ENCODE measurements at places on chromosomes 7 and 10. TPM values are rescaled to one million over a fixed set of nuclear protein-coding genes. Genes with fewer than 3 reads are reported as not detected.

DNA sequence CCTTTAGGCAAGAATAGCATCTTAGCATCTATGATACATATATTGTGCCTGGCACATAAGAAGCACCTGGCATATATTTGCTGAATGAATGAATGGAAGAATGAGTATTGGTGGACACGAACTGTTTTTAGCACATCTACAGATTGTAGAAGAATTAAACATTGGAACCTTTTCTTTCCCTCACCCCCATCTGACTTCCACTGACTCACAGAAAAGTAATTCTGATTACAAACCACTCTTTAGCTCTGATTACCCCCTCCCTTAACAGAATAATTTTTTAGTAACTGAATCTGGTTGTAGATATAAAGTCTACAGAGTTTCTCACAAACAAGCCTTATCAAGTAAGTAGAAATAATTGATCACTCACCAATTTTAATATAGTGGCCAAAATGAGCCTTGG, 31.9 kb downstream of the SLC26A4 start:
- peak; percentile 37 for DNase-seq

DNA sequence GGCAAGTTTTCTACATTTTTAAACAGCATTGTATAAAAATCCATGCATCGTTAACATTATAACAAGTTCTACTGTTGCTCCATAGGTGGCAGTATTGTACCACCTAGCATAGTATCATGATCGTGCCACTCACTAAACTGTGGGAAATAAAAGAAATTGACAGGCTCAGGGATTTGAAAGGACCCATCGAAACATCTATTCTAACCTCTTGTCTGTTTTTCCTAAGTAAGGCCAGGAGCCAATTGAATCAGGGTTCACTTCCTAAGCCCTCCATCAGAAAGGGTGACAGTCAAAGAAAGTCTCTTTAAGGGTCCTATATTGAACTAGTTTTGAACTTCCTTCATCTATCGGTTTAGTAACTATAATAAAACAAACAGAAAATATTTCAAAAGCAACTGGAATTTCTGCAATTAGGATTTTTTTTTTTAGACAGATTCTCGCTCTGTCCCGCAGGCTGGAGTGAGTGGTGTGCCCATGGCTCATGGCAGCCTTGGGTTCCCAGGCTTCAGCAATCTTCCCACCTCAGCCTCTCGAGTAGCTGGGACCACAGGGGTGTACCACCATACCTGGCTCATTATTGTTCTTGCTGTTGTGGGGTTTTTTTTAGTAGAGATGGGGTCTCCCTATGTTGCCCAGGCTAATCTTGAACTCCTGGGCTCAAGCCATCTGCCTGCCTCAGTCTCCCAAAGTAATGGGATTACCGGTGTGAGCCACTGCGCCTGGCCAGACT, 9.4 kb downstream of the HACD1 start:
- DNase-seq = peak; percentile 76

Gene AP3M1
- total RNA-seq = 28.4 TPM

DNA sequence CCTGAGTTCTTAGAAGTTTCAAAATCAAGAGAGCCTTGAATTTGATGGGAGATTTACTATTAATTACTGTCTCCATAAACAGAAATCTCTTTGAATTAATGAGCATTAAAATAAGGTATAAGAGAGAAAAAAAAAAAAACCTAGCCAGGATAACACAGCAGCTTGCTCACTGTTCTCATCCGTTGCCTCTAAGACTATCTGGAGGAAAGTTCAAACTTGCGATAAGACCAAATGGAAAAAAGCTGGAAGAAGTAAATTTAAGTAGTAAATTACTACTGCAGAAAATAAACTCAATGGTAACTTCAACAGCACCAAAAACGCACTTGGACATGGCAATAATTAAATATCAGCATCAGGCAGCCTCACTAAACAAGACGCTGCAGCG, 36.7 kb downstream of the GNA12 start:
- DNase-seq = peak; percentile 36

DNA sequence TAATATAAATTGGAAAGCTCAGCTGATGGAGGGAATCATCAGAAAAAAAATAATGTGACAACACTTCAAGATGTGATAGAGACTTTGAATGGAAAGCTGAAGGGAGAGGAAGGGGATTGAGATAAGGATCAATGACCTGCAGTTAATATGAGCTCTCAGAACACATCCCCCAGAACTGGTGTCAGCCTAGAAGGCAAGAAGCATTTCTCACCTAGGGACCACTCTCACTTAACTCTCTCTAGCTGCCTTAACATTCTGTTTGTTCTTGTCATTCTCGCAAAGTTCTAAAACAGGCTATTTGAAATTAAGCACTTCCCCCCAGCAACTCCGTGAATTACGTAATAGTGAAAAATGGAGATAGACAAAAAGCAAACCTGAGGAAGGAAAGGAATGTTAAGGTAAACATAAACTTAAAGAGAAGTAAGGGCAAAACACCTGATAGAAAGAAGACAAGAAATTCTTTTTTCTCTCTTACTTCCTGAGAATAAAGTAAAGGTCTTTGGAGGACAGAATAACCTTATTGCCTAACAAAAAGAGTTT, 1.2 kb upstream of the MPP7 start:
- DNase-seq = no peak

DNA sequence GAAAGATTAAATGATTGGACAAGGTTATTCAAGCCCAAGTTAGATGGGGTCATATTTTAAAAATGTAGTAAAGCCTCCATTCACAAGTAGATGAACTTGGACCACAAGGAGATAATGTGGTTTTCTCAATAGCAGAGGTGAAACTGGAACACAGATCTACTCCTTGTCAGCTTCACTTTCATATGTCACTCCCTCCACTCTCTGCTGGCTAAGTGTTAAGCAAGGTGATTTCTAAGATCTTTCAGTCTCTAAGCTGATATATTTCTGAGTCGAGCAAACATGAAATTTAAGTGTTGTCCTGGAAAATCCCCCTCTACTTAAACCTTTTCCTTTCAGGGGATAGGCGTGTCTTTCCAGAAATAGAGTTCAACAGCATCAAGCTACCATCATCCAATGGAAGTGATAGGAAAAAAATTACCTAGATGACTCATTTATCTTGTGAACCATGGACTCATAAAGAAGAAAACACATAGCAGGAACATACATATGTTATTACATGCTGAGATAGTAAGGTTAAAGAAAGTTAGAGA, 275.0 kb downstream of the PTEN start:
- DNase-seq = no peak

DNA sequence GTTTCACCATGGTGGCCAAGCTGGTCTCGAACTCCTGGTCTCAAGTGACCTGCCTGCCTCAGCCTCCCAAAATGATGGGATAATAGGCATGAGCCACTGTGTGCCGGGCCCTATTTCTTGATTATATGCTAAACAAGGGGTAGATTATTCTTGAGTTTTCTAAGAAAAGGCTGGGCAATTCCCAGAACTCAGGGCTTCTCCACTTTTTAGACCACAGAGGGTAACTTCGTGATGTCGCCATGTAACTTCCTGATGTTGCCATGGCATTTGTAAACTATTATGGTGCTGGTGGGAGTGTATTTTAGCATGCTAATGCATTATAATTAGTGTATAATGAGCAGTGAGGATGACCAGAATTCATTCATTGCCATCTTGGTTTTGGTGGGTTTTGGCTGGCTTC, 35.8 kb downstream of the OTUD1 start:
- no peak for DNase-seq

- no peak for DNase-seq
These were observed 138.9 kb downstream of the ADCY1 start for GRCh38 chr7:45712872-45713668.

- no peak for DNase-seq
These were observed 33.0 kb upstream of the ZNF273 start for GRCh38 chr7:64869912-64870562.

DNA sequence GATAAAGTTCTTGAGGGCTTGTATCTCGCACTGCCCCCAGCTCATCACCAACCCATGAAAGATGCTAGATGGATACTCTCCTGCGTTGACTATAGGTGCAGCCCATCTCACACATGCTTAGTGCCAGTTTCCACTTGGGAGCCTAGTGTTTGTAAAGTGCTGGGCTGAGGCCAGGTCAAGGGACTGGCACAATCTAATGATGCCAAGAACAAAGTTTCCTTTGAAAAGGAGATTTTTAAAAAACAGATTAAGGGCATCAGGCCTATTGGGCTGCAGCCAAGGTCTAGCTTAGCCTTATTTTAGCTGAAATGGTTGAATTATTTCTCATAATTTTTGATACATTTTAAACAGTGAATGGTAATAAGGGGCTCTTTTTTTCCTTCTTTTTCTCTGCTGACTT, 259.0 kb downstream of the ADRA2A start:
- no peak for DNase-seq

- peak; percentile 92 for DNase-seq
These were observed 75.2 kb downstream of the PARD3 start for GRCh38 chr10:34739915-34740314.

- DNase-seq = no peak
These were observed 11.8 kb downstream of the CALY start for GRCh38 chr10:133324857-133325260.

Gene H2BK1
- total RNA-seq = not detected

DNA sequence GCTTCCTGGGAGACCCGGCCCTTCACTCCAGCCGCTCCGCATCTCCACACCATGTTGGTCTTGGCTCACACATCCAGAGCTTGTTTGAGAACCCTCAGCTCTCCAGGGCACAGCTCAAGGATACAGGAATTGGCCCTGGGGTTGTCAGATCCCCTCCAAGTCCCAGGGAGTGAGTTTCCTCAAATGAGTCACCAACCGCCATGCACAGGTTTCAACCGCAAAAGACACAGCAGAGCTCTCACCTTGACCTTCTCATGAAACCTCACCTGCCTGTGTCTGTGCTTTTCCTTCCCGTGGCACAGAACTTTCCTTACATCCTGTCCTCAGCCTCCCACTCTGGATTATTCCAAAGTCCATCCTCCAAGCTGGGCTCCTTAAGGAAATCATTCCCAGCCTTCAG, 20.6 kb downstream of the AZGP1 start:
- no peak for DNase-seq

Gene CNPY1
- total RNA-seq = not detected

GRCh38 chr10:109972372-109973001, 35.3 kb upstream of the ADD3 start:
- DNase-seq = no peak

Gene ELOVL3
- total RNA-seq = 0.66 TPM

DNA sequence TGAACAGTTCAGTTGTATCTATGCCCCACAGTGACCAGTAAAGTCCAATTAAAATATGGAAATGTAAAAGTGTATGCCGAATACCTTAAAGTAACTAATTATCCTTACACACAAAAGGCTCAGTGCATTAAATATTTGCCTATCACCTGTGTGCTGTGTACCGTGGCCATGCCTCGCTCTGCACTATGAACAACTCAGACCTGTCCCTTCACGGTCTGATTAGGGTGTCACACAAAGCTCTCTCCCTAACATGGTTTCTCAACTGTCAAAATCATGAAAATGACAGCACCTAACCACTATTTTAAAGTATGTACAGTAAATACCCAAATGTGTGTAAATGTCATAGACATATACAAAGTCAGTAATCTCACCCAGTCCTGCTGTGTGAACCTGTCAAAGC, 43.1 kb downstream of the STK17A start:
- no peak for DNase-seq

Gene SEMA3C
- total RNA-seq = 203 TPM

Gene SFTPD
- total RNA-seq = not detected

- DNase-seq = peak; percentile 84
These were observed 10.9 kb upstream of the MAP3K8 start for GRCh38 chr10:30422981-30423654.

DNA sequence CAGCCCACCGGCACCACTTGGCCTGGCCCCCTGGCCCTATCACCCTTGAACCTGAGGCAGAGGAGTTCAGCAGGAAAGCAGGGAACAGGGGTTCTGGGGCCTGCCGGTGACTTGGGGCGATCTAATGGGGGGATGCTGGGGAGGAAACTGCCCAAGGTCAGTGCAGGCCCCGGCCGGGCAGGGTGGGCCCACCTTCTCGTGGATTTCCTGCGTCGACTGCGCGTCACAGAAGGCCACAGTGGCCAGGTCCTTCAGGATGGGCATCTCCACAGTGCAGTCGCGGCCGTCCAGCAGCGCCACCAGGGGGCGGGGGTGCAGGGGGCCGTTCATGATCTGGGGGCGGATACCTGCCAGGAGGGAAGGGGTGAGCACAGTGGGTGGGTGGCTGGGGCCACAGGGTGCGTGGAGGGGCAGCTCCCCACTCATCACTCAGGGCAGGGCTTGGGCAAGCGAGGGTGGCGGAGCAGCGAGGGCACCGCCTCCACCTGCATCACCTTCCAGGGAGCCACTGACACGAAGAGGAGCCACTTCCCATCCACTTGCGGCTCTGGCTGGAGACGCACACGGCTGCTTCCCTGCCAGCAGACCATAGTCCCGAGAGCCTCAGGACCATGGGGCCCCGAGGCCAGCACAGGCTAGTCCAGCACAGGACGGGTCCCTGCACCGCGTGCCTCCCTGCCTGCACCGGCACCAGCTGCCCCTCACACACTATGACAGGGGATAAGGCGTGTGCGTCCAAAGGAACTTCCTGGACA, 61.4 kb downstream of the ZRANB1 start:
- DNase-seq = no peak

GRCh38 chr10:99711129-99711719, 20.7 kb downstream of the COX15 start:
- peak; percentile 76 for DNase-seq

Gene SLC29A3
- total RNA-seq = 2.3 TPM

Gene HOXA4
- total RNA-seq = 0.51 TPM

DNA sequence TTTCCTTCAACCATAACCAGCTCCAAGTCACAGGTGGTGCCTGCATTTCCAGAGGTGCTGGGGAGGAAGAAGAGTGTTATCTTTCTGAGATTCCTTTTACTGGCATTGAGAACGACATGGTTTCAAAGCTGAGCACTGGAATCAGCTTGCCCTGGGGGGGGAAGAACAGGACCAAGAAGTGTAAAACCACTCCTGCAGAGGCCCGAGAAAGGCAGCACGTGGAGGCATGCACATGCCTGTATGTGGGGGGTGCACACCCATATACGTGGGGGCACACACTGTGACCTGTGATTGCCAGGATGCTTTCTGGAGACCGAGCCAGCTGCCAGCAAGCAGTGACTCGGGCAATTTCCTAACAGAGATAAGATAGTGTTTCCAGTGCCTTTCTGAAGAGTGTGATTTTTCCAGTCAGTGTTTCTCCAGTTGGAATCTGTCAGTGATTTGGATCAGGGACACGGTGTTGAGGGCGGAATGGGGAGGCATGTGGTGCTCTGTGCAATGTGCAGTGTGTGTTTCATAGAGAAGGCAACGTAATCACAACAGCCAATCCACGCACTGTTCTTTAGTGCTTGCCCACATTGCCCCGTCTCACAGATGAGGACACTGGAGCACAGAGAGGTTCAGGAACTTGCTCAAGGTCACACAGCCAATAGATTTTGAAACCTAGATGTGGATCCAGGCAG, 4.2 kb downstream of the LRRC27 start:
- DNase-seq = no peak

Gene UCN3
- total RNA-seq = not detected

DNA sequence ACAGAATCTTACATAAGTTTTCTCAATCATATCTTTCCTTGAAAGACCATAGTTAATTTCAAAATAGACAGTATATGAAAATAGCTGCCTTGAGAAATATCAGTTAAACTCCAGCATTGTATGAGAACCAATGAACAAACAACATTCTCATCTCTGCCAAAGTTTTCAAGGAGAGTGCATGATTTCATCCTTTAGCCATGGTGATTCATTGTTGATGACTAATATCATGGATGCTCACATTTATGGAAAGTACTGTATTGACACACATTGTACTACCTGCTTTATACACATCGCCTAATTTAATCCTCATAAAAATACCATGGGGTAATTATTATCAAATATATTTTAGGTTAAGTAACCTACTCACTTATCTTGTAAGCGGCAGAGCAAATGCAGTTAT, 250.3 kb downstream of the CNTNAP2 start:
- peak; percentile 34 for DNase-seq

Gene CTAGE4
- total RNA-seq = 0.17 TPM

GRCh38 chr10:109450702-109451101, 472.6 kb downstream of the XPNPEP1 start:
- no peak for DNase-seq

Data from fibroblast of lung (primary cell).